ENCODE measurements at places on chromosomes 16 and 17.

- no peak for DNase-seq
Observed at GRCh38 chr17:9465210-9465921, 110.3 kb downstream of the STX8 start.

DNA sequence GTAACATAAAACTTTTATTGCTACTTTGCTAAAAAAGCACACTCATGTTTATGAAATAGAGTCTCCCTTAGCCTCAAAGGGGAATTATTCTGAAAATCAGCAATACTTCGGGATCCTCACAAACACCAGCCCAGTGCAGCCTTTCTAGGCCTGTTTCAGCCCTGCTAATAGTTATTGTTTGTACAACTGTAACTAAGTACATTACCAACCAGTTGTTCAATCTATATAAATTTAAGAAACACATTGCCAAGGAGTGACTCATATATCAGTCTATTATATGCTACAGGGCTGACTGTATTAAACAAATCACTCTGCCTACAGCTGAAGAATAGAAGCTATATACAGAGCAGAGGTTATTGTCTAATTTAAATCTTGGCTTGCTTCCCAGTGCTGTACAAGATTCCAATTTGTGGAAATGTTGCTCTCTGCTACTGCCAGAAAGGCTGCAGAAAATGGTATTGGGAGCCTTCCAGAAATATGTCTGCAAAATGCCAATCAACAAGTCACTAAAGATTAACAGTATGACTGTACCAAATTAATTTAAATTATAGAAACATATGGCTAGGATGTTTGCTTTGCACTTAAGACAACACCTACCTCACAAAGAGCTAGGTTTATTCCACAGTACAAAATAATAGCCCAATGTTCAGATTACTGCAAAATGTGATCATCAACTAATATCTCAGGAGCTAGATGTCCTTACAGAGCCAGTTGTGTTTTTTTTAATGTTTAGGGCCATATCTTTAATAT lies 49.7 kb downstream of the TOX3 start:
- DNase-seq = no peak

DNA sequence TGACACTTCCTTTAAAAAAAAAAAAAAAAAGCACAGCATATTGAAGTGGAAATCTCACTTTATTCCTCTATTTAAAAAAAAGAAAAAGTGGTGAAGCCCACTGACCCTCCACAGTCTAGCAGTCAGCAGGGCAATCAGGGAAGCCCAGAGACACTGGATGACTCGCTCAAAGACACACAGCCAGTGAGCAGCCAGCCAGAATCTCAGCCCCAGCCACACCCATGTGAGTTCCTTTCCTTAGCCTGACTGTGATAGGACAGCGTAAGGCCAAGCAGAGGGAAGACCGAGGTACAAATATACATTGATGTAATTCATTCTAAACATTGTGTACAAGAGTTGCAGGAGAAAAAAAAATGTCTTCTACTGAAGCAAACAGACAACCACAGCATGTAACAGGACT lies 22.5 kb downstream of the XPO6 start:
- DNase-seq = no peak

DNA sequence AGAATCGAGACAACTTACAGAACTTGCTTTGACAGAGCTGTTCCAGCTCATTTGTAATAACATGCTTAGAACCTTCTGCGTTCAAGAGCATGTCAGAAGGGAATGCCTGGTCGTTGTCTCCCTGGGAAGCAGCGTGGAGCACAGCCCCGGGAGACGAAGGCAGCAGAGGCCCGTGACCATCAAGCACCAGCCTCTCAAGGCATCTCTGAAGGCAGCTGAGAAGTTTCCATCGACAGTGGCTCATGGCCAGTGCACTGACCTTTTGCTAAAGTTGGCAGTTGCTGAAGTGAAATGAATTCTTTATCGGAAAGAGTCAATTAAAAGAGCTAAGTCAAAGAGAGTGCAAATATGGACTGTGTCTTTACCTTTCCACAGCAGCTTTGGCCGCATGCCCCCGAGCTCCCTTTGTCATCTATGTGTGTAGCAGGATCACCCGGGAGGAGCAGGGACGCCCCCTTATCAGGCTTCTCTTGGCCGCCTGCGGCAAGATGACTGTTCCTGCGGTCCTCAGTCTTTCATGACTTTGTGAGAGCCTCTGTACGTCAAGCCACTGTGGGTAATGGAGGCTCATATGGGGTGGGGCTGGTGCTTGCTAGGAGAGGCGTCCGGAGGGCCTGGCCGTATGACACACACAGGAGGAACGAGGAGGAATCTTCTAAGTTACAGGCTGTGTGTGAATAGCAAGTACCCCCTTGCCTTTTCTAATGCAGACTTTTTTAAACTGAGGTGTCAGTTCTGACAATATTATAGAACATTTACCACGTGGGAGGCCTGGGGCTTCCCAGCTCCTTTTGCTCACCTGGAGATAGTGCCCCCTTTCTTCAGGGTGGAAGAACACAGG lies 54.2 kb downstream of the LDHD start:
- DNase-seq = no peak

DNA sequence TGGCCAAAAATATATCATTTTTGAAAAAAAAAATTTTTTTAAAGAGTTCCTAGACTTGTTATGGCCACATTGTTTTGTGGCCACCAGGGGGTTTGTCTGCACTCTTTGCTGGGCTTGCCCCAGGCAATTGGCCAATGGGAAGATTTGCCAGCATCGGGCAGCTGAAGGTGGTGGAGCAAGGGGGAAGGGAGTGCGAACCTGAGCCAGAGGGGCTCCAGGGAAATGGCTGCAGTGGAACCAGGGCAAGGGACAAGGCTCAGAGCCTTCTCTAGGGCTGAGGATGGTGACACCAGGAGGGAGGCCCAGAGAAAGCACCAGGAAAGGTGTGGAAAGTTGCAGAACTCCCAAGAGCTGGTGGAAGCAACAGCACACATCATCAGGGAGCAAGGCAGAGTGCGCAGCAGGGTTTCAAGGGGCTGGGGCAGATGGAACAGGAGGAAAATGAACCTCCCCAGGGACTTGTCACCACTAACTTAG lies 15.5 kb upstream of the CMIP start:
- DNase-seq = no peak

DNA sequence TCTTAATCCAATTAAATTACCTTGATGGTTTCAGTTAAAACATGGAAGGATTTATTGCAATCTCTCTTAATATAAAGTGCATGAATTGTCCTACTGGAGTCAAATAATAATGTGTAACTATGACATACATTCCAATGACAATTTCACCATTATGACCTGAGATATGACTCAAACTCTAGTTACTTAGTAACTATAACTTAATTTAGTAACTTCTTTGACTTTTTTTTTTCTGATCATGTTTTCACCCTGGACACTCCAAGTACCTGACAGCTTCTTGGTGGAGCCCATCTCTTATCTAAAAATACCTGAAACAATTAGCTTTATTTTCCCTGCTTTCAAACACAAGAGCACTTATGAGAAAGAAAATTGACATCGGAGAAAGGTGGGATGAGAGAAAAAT lies 123.7 kb downstream of the STX8 start:
- DNase-seq = no peak

DNA sequence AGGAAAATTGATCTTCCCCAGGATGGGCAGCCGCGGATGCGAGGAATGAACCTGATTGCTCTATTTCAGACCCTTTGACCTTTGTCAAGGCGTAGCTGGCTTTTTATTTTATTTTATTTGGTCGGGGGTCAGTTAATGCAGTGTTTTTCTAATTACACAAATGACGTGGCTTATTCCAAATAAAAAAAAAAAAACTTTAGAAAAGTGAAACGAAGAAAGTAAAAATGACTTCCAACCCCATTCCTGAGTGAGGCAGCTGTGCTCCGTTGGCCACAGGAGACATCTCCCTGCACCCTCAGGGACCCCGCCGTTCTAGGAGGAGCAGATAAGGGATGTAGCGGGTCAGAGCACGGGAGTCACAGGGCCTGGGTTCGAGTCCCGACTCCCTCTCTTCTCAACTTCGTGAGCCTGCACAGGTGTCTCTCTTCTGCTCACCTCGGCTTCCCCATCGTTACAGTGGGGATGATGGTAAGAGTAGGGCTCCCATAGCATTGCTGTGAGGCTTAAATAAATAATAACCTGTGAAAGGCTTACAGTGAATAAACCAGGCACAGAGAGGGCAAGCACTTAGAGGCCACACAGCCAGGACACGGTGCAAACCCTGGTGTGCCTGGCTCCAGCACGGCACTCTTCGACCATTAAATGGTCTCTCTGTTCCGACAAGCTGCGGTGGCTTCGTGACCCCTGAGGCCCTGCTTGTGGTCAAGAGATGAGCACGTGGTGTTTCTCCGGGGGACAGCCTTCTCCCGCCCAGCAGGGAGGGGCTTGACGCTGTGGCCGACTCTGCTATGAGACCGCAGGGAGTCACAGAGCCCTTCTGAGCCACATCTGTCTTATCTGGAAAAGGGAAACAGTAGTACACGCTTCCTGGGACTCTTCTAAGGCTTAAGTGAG lies 10.2 kb downstream of the FOXF1 start:
- DNase-seq = no peak

DNA sequence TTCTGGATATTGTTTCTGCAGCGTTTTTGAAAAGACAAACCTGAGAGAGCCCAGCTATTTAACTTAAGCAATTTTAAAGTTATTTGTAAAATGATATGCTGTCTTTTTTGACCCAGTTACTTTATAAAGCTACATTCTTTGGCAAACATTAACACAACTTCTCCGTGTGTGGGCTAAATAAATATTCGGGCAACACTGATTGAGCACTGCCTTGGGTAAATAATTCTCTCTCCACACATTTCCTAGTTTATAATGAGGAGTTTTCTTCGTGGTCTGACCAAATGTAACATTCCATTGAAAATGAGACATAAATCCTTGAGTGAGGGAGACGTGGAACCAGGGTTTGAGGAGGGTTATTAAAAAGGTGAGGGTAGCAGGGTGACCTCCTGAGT lies 142.8 kb downstream of the WWOX start:
- DNase-seq = no peak

GRCh38 chr17:56659622-56660021 lies 66.1 kb downstream of the NOG start:
- DNase-seq = no peak

GRCh38 chr17:15247891-15248529 lies 17.1 kb downstream of the PMP22 start:
- DNase-seq = no peak

- DNase-seq = no peak
Observed at GRCh38 chr17:74328487-74328886, 2.5 kb downstream of the KIF19 start.

GRCh38 chr16:49023050-49023449 lies 258.6 kb downstream of the CBLN1 start:
- no peak for DNase-seq

DNA sequence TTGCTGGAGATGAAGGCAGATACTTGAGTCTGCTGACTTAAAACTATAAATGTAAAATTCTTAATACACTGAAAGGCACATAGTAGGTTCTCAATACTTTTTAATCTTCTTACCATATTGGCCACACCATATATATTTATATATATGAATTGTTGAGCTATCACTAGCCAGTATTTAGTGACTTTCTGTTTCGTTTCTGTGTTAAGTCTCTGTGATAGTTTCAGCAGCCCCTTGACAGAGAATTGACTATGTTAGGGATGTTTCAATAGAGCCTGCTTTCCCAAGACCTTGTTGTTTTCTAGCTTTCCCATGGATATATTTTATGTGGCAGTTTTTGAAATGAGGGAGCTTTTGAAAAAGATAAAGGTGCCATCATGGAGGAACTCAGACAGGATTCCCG lies 206.5 kb upstream of the GOT2 start:
- no peak for DNase-seq

GRCh38 chr16:14063618-14064581 lies 7.2 kb upstream of the MRTFB start:
- no peak for DNase-seq

All from activated CD4-positive, alpha-beta T cell treated with anti-CD3 and anti-CD28 coated beads for 4 hours (primary cell).